ENCODE measurements at places on chromosomes 6 and 20.

GRCh38 chr6:159973406-159973805, 4.5 kb downstream of the IGF2R start:
- DNase-seq: peak; percentile 30

DNA sequence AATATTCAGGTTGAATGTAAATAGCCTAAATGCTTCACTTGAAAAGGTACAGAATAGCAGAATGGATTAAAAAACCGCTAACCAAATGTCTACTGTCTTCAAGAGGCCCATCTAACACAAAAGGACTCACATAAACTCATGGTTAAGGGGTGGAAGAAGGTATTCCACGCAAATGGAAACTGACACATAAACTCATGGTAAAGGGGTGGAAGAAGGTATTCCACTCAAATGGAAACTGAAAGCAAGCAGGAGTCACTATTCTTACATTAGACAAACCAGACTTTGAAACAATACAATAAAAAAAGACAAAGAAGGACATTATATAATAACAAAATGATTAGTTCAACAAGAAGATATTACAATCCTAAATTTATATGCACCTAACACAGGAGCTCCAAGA, 38.3 kb upstream of the PKIB start:
- no peak for DNase-seq

DNA sequence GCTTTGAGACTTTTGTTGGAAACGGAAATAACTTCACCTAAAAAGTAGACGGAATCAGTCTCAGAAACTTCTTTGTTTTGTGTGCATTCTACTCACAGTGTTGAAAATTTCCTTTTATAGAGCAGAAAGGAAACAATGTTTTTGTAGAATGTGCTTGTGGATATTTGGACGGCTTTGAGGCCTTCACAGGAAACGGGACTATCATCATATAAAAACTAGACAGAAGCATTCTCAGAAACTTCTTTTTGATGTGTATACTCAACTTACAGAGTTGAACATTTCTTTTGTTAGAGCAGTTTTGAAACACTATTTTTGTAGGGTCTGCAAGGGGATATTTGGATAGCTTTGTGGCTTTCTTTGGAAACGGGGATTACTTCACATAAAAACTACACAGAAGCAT, 627.5 kb upstream of the ZNF337 start:
- no peak for DNase-seq

DNA sequence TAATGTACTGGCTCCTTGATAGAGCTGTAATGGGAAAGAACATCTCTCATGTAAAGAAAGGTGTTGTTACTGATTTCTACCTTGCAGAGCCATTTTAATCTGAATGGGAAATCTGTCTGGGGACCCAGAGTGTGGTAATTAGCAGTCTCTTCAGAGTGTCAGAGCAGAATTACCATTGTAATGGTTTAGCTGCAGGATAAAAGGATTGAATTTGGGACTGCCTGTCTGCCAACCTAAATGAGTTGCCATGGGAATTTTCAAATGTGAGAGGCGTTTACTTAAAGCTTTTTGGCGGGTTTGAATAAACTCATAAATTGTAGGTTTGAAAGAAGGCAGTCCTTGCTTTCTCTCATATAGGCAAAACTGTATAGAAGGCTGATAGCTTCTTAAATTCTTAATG, 128.8 kb downstream of the QKI start:
- DNase-seq: no peak

- no peak for DNase-seq
These were observed 631 bp downstream of the MDGA1 start for GRCh38 chr6:37696841-37697662.

DNA sequence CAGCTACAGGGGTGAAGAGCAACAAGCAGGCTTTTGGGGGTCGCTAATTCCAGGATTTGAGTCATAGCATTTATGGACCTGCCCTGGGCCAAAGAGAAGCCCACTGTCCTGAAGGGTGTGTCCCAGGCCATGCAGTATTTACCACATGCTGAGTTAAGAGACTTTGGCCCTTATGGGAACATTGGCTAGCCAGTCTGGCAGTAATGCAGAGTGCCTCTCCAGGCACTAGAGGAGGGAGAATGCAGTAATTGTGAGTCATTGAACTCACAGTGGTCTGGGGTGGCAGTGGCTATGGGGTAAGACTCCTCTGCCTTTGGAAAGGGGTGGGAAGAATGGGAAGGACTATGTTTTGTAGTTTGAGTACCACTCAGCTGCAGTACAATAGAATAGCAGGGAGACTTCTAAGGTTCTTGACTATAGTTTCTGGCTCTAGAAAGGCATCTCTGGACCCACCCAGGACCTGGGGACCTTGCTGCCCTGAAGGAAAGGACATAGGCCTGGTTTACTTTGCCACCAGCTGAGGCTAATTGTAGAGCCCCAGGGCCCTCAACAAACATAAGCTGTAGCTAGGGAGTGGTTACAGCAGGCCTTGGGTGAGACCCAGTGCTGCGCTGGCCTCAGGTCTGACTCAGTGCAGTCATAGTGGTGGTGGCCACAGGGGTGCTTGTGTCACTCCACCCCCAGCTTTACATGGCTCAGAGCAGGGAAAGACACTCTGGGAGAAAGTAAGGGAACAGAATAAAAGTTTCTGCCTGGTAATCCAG, 520.9 kb downstream of the HTR1B start:
- no peak for DNase-seq

DNA sequence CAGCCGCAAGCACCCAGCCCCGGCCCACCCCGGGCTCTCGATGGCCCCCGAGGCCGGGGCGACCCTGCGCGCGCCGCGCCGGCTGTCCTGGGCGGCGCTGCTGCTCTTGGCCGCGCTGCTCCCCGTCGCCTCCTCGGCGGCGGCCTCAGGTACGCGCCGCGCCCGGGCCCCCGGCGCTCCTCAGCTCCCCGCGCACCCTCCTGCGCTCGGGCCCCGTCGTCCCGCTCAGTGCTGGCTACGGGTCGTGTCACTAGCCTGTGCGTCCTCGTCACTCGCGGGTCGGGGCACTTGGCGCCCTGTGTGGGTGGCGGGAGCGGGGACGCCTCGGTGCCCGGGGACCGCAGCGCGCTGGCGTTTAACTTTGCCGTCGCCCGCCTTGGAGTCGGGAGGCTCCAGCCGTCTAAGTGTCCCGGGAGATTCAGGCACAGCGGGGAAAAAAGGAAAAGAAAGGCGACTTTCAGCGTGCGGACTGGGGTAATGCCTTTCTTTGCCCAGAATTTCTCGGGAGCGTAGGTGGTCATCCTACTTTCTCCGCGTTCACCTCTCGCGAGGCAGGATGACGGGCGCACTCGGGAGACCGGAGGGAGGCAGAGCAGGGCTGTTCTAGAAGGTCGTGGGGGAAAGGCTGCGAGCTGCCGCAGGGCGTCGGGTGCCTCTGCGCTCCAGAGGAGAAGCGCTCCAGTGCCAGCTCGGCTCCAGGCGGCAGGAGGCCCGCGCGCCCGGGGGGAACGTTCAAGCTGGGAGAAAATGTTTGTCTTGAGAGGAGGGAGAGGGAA, 545 bp downstream of the FNDC1 start:
- DNase-seq: peak; percentile 14

GRCh38 chr6:163651915-163652668, 237.6 kb downstream of the QKI start:
- peak; percentile 9 for DNase-seq

- DNase-seq: peak; percentile 90
These were observed 37.6 kb upstream of the HINT3 start for GRCh38 chr6:125918681-125919566.

DNA sequence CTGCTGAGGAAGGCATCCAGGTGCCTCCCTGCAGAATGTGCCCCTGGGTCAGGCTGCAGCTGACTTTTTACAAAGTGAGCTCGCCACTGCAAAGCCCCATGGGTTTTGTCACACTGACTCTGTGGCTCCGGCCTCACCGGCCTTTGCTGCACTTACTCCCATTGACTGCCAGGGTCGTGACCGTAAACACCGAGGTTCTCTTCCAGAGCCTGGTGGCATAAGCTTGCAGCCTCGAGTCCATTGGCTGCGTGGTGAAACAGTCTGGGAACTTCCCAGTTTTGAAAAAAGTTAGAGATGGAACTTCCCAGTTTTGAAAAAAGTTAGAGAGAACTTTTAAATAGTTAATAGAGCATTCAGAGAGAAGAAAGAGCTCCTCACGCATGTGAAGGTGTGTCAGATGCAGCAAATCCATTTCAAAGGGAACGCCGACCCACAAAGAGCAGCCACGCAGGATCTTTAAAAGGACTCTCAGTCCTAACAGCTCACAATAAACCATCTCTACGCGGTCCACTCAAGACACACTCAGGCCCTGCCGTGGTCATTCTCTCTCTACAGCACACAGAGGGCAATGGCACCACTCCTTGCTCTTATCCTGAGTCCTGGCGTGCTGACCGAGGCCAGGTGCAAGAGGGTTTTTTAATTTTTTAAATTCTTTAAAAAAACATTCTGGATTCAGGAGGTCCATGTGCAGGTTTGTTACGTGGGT, 12.8 kb downstream of the RAMACL start:
- no peak for DNase-seq

DNA sequence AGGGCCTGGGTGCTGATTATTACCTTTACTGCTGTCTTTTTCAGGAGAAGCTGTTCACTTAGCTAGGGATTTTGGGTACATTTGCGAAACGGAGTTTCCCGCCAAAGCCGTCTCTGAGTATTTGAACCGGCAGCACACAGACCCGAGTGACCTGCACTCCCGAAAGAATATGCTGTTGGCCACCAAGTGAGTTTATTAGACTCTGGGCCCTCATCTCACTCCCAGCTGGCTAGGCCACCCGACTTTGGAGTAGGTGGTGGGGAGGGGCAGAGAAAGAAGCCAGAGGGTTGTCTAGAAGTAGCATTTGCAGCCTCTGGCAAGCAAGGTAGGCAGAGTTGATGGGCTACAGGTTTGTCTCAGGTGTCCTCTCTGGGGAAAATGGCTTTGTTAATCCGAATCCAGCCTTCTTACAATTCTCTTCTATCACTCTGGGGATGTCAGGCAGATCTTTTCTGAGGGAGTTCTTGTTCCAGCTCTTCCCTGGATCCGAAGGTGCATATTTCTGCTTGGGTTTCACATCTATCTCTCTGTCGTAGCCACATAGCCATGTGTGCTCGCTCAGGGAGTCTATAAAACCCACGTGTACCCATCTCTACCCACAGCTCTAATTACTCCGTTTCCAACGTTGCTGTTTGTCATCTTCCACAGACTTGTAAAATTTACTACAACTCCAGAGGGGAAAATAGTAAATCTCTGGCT, 21.6 kb downstream of the TFAP2B start:
- DNase-seq: no peak

GRCh38 chr20:42252116-42252515, 633.9 kb upstream of the CHD6 start:
- DNase-seq: no peak

DNA sequence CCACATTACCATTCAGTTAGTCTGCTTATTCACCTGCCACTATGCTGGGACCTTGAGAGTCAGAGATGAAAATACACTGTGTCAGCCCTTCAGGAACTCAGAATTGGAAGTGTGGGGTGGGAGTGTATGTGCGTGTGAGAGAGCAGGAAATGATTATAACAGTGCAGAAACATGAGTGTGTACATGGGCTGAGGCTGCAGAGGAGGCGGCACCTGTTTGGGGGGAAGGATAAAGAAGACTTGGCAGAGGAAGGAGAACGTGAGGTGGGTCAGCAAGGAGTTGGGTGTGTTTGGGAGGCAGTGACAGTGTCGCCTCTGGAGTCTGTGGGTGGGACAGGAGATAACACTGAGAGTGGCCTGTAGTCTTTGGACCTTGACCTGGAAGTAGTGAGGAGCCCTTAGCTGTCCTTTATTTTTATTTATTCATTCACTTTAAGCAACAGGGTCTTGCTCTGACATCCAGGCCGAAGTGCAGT, 3.1 kb downstream of the CHMP4B start:
- peak; percentile 18 for DNase-seq

DNA sequence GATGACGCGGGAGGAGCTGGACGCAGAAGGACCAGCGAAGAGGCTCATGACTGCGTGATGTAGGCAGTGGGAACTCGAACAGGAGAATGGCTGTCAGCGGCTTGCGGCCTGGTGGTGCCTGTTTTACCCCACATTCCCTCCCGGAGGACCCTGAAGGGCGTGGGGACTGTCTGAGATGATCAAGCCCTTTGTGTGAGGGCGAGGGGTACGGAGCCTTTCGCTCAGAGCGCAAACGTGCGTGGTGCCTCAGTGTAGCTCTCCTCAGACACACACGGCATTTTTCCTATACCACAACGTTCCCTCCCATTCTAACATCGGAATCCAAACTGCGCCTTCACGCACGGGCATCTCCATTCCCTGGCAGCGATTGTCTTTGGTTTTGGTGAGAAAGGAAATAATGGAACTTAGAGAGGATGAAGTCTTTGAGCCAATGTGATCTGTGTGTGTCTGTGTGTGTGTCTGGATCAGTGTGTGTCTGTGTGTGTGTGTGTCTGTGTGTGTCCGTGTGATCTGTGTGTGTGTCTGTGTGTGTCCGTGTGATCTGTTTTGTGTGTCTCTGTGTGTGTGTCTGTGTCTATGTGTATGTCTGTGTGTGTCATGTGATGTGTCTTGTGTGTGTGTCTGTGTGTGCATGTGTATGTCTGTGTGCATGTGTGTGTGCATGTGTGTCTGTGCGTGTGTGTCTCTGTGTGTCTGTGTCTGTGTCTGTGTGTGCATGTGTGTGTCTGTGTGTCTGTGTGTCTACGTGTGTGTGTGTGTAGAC, 5.3 kb downstream of the PTK6 start:
- DNase-seq: no peak

- no peak for DNase-seq
These were observed 118.0 kb downstream of the ANKS1A start for GRCh38 chr6:35007016-35007415.

DNA sequence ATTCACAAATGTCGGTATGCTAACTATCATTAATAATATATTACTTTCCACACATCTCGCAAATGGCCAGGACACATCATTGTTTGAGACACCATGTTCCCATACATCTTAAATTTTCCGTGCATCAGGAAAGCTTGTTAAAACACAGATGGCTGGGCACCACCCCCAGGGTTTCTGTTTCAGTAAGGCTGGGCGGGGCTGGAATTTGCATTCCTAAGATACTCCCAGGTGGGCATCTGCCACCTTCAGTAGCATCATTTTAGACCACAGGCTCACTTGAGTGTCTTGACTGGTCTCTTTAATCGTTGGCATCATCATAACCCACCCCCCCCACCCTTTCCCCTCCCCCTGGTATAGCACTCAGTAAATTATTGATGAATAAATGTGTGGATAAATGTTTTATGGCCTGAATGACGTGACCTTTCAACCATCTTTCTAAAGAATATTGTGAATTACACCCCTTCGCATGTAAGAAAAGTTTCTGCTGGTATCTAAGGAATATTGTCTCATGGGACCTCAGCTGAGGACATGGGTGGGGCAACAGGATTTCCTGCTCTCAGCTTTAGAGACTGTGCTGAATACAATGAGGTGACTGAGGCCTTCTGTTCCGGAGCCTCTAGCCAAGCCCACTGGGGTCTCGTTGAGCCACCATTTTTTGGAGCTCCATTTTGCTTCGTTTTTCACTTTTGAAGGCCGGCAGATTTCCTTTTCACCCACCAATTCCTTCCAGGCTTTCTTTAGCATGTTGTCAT, 124.1 kb upstream of the NEDD9 start:
- DNase-seq: no peak

- peak; percentile 20 for DNase-seq
These were observed 77.4 kb upstream of the TMEM170B start for GRCh38 chr6:11460001-11460668.

Measured in IMR-90 (cell line).